ENCODE measurements at places on chromosomes 4 and X.

DNA sequence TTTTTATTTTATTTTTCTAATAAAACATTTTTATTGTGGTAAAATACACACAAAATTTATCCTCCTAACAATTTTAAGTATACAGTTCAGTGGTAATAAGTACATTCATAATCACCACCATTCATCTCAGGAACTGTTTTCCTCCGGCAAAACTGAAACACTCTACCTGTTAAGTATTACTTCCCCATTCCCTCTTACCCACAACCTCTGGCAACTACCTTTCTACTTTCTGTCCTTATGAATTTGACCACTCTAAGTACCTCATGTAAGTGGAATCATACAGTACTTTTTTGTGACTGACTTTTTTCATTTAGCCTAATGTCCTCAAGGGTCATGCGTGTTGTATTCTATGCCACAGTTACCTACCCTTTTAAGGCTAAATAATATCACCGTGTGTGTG is 21.1 kb upstream of the HSFX4 start:
- DNase-seq, result no peak

DNA sequence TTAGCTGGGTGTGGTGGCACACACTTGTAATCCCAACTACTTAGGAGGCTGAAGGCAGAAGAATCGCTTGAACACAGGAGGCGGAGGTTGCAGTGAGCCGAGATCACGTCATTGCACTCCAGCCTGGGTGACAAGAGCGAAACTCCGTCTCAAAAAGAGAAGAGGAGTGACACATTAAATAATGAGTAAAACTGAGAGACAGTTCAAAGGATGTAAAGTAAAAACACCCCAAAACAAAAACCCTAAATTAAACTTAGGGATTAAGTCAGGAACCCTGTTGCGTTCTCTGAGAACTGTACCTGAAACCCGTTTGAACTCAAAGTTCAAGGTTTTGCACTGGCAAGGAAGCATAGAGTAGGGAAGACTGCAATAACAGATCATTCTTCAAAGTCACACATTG is 141.7 kb downstream of the BRWD3 start:
- DNase-seq, result no peak

DNA sequence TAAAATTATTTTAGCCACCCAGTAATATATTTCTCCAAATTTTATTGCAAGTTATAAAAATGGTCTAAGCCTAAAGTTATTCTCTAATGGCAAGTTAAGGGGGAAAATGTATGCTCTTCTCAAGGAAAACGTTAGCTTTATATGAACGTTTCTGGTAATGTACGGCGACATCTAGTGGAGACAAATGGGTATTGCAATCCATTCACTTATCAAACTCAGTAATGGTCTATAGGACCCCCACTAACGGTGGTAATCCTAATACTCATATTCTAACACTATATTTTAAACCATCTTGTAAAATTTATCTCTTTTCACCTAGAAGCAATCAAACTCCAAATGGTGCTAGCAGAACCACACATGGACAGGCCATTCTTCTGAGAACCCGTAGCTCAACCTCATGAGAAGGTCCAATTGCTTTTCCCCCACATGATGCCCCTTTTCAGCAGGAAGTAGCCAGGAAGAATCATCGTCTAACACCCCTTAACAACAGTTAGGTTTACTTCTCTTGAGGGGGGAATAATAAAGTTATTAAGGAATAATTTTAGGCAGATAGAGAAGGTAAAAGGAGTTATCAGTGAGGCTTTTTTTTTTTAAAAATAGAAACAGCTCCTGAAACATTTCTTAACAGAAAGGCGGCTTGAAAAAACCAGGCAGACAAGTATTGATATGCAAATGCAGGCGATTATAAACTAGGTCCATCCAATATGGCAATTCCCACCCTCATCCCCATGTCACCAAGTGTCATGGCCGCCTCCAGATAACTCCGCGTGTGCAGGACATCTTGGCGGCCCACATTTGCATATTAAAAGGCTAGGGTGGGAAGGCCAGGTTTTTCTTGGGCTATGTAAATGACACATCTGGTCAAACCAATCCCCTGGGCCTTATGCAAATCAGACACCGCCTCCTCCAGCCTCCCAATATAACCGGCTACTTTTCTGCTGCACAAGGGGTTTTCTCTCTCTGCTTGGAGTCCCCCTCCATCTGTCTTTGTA is 35.0 kb downstream of the NUDT11 start:
- peak; percentile 7 for DNase-seq

- DNase-seq, result no peak
Observed at GRCh38 chr4:26829018-26829417, 31.6 kb upstream of the STIM2 start.

DNA sequence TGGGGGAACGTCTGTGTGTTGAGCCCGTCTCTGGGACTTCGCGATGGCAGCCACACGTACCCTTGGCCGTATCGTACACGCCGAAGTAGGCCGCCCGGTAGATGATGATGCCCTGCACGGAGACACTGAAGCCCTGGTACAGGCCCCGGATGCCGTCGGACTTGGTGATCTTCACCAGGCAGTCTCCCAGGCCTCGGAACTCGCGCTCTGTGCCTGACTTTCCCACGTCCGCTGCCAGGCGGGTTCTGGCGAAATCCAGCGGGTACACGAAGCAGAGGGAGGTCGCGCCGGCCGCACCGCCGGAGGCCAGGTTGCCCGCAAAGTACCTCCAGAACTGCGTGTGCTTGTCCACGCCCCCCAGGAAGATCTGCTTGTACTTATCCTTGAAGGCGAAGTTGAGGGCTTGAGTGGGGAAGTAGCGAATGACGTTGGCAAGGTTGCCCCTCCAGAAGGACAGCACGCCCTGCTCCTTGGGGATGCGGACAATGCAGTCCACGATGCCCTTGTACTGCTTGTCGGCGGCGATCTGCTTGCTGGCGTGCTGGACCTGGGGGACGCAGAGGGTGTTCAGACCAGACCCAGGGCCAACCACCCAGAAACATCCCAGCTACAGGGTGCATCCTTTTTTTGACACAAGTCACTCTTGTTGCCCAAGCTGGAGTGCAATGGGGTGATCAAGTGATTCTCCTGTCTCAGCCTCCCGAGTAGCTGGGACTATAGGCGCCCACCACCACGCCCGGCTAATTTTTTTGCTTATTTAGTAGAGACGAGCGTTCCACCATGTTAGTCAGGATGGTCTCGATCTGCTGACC is 2.5 kb downstream of the SLC25A6 start:
- no peak for DNase-seq

GRCh38 chrX:96722781-96723180 is 38.1 kb downstream of the DIAPH2 start:
- no peak for DNase-seq

GRCh38 chrX:43436517-43436916 is 219.6 kb upstream of the MAOA start:
- DNase-seq, result no peak

DNA sequence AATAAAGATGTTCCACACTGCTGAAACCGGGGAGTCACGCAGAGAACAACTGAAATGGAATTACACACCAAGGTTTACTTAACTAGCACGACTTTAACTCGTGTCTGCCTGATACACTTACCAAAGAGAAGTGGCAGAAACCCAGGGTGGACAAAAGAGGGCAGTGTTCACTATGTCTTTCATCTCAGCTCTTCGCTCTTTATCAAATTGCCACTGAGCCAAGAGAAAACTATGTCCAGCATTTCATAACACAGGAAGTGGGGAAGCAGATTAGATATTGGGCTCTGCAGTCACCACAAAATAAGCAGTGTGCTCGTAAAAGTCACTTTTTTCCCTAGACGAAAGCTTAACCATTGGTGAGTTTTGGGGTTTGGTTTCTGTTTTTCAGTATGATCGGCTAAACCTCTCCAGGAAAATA is 155.7 kb downstream of the CHIC2 start:
- peak; percentile 62 for DNase-seq

- no peak for DNase-seq
Observed at GRCh38 chr4:17667253-17667652, 52.8 kb downstream of the MED28 start.

All from HCT116 (cell line).